M059J (cell line): ENCODE measurements at places on chromosomes 1 and 21. TPM values are rescaled to one million over a fixed set of nuclear protein-coding genes. Genes with fewer than 3 reads are reported as not detected.

SPRR2A gene
- total RNA-seq: not detected in 2 replicates

GRCh38 chr21:26845066-26845758 is at the start of gene ADAMTS1:
Gene ADAMTS1, minus strand, starts transcription at chr21:26845409. Its CDS starts 455 bp downstream, at chr21:26844954.
- DNase-seq: peak; percentile 75

- DNase-seq: peak; percentile 66
These were observed 26.7 kb upstream of the MYOCOS start for GRCh38 chr1:171595324-171595723.

DNA sequence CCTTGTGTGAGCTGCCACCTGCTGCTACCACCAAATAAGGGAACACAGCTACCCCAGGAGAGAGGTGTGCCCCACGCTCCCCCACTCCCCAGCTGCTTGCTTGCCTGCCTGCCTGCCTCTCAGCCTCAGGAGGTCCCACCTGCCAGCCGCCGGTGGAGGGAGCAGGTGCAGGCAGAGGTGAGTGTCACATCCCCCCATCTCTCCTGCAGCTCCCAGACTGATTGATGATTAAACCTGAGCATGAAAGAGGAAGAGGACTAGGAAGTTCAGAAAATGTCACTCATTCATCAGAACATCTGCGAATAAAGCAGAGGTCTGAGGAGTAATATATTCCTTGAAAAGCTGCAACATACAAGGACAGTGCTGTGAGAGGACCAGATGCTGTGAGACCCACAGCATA is 58.6 kb upstream of the HIVEP3 start:
- DNase-seq: no peak

- no peak for DNase-seq
These were observed 46.9 kb downstream of the CAPN2 start for GRCh38 chr1:223759273-223759672.
